ENCODE measurements at places on chromosomes 5 and 9.
A peak's percentile ranks its signal among the peaks of the same experiment; 100 is the strongest.

DNA sequence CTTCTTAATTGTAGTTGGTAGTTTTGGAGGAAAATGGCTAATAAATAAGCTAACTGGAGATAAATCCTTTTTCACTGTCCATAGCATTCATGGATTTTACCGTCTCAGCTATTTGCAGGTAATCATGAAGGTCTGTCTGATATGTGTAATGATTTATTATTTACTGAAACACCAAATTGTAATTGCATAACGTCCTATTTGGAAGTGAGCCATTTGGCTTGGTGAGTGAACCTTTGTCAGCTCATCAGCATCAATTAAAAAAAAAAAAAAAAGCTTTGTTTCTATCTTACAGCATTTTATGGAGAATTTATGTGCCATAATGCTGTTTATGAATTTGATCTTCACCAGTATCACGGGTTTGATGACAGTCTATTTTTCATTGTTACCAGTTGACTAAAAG, 20.2 kb downstream of the RECK start:
- no peak for DNase-seq

DNA sequence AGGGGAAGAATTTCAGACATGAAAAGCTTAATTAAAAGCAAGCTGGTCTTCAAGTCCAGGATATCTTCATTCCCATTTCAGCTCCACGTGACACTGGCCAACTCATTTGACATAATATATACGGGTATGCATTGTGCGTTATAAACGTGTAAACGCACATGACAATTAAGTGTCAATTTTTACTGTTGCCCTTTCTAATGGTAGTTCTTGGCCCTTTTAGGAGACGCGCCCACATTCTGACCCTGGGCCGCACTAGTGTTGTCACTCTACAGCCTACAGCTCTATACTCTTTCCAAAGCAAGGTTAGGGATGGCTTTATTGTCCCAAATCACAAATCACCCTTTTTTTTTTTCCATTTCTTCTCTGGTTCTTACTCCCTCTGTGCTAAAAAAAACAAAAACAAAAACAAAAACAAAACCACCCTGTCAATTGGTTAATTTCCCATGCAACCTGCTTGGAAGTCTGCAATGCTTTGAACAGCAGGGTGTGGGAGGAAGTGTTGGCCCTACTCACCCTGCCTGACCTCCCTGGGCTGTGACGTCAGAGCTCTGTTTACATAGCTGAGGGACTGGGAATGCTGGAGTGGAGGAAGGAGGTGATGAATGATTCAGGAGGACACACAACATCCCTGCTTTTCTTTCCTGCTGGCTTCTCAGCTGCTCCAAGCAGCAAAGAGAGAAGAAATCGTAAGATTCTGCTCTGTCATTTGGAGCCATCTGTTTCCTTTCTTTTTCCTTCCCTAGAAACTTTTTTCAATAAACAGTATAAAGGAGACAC, 19.3 kb downstream of the RFK start:
- DNase-seq = no peak

- DNase-seq = no peak
Observed at GRCh38 chr9:29999645-30000044, 2384.8 kb upstream of the ACO1 start.

GRCh38 chr5:77644371-77645157, 6.1 kb upstream of the OTP start:
- DNase-seq = no peak

DNA sequence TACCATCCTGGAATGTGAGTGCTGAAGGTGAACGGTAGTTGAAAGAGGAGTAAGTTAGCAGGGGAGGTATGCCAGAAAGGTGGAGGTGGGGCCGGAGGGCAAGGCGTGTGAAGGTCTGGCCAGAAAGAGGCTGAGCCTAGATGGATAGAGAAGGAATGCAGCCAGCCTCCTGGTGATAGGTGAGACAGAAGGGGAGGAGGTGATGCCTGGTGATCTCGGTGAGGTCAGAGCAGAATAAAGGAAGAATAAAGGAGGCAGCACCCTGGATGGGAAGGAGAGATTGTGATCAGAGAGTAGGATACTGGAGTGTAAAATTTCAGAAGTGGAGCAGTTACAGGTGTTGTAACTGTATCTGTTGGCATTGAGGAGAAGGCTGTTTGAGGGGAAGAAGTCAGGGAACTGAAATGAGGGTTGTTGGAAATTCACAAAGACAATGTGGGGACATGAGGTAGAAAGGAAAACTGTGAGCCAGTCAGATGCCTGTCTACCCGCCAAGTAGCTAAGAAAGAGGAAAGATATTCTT, 2.0 kb downstream of the GNG10 start:
- DNase-seq = no peak

DNA sequence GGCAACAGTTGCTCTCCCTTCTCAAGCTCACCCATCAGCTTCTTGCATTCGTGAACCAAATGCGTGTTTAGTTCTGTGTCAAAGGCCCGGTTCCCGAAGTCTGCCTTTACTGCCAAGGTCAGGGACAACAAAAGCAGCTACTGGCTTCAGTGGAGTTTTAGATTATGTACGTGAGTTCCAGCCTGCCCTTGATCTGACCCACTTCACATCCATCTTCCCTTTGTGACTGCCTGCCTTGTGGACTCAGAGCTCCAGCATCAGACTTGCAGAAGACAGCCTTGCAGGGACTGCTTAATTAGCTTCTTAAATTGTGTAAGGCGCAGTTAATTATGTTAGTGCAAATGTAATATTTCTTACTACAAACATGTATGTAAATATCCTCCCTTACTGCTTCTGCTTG, 774.7 kb upstream of the EDIL3 start:
- DNase-seq = no peak

GRCh38 chr5:127040796-127041520, 10.6 kb upstream of the MARCHF3 start:
- DNase-seq = no peak

DNA sequence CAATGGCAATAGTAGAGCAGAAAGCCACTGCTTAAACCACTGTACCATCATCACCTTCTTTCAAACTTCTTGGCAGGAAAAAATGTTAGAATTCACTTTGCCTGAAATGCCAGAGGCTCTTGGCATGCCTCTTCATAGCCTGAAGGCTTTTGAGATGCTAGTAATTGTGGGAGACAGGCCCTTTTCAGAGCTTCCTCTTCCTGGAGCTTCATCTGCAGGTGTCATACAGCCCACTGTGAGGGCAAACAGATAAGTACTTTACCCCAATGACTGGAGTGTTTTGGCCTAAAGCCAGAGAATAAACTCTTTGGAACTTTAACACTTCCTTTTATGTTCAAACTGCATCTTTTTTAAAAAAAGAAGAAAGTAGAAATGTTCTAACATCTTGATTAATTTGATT, 81.3 kb upstream of the TMEM171 start:
- DNase-seq = no peak

GRCh38 chr5:82147860-82148573, 130.1 kb downstream of the RPS23 start:
- no peak for DNase-seq

- DNase-seq = no peak
Observed at GRCh38 chr5:63011158-63011557, 432.5 kb downstream of the LRRC70 start.

DNA sequence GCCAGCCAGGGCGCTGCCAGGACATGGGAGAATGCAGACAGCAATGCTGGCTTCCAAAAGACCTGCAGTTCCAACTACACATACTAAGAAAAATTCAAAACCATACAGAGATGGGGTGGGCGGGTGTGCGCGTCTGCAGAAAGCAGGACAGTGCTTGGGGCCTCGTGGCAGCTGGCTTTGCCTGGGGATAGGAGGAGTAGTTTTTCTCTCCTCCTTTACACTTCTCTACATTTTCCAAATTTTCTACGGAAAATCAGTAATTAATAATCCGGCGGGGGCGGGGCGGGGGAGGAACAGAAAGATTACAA, 43.6 kb upstream of the SARDH start:
- DNase-seq = no peak

DNA sequence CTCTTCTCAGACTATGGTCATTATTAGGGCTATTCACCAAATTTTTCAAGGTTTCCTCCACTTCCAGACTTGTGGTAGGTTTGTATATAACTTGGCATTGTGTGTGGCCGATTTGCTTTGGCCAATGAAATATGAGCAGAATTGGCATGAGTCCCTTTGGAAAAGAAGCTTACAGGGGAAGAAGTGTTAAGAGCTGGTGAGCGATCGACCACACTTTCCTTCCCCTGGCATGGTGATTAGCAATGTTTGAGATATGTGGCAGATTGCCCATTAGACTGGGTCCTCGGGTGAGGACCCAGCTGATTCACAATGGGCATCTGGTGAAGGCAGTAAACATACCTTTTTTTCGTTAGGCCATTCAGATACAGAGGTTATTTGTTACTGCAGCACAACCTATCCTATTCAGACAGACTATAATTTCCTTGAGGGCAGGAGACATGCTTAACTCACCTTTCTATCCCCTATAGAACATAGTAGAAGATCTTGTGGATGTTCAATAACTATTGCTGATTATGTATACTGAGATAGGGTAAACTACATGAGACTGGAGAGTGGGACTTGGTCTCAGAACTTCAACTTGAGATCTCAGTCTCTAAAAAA, 62.8 kb upstream of the KLF9 start:
- DNase-seq = no peak

DNA sequence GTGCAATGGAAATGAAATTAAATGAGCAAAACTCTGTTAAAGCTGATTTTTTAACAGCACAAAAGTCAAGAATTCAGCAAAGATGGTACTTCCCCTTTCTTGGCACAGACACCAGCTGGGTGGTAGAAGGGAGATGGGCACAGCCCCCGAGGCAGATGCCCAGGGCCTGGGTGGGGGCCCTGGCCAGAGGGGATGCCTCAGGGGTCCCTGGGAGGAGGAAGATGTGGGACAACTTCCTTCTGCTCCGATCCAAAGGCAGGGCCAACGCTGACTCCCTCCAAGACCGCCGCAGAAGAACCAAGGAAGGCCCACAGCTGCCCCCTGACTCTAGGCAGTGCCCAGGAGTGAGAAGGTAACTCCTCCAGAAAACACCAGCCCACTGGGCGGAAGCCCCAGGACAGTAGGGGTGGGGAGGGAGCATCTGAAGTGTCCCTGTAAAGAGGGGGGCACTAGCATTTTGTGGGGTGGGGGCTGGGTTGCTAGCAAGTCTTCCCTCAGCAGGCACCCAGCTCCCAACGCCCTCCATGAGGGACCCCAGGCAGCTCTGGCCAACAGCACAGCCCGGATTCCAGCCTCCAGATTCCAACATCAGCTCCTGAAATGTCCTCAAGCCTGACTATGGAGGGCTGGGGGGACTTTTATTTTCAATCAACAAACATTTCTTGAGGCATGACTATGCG, 4.9 kb downstream of the NACC2 start:
- DNase-seq = no peak

DNA sequence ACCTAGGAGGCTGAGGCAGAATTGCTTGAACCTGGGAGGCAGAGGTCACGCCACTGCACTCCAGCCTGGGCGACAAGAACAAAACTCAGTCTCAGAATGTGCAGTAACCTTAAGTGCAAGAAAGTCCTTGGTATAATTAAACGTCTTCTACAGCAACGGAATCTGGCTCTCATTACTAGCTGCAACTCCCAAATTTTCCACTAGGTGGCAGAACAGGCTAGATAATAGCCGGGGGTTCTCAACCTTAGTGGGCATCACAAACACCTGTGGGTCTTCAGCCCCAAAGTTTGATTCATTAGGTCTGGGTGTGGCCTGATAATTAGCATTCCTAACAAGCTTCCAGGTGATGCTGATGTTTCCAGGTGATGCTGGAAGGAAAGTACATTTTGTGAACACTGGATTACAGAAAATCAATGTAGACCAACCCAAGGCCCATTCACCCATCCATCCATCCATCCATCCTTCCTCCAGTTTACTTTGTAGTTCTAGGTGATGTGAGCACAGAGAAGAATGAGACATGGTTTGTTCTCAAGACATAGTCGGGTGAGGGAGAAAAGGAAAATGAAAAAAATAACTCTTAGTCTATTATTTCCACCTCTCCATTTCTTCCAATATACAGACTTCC, 37.3 kb downstream of the FBXW2 start:
- DNase-seq = peak; percentile 33

DNA sequence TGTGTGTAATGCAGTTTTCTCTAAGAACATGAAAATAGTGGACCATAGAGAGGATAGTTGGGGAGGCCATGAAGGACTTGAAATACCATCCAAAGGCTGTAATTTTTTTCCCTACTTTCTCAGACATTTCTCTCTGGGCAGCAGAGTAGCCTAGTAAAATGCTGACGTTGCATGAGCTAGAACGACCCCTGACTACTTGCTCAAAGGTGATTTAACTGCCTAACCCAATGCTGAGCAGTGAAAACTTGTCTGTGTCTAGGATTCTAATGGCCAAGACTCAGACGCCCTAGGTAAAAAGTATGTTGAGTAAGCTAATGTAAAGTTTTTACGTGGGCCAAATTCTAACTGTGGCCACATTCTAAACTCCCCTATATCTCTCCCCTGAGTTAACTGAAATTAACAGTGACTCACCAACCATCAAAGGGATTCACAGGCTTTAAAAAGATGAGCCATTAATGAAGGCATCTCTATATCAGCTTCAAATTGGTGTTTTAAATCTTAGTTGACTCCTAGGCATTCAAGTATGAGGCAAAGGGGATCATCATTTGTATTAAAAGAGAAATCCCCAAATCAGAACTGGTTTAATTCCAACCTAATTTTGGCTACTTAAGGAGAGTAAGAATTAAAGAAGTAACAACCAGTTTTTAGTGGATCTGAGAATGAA, 121.0 kb upstream of the GAS1 start:
- DNase-seq = no peak

DNA sequence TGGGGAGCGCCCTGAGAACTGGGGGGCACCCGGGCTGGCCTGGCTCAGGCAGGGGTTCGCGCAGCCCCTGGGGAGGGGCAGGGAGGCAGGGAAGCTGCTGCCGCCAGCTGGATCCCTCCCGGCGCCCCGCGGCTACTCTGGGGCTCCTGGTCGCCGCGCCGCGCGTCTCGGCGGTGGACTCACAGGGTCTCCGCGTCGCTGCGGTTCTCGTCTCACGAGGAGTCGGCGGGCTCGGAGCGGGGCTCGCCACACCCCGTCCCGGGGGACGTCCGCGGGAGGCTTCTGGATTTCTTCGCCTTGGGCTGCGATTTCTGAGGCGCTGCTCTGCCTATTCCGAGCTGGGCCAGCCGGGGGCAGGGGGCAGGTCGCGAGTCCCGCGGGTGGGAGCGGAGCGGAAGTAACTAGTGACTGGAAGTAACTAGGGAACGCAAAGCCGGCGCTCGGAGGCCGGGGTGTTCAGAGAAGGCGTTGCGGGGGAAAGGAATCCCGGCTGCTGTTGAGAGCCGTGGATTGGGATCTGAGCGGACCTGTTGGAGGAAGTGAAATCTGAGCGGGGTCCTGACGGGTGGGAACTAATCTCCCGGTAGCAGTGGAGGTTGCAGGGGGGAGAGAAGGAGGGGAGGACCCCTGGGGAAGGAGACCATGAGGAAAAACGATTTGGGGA, 511 bp downstream of the CYSTM1 start:
- DNase-seq = peak; percentile 56

Data from T-helper 1 cell (primary cell).